ENCODE measurements at places on chromosomes 7 and 10. TPM values are rescaled to one million over a fixed set of nuclear protein-coding genes. Genes with fewer than 3 reads are reported as not detected.

The LIPJ gene
- polyA plus RNA-seq, result 0.15 TPM

The CEP55 gene
- 13.9 TPM for polyA plus RNA-seq

The ITGA8 gene
- polyA plus RNA-seq, result 7.0 TPM

The VWDE gene
- 4.9 TPM for polyA plus RNA-seq

The FAM237B gene
- polyA plus RNA-seq, result 0.08 TPM

The SLC13A4 gene
- 1.7 TPM for polyA plus RNA-seq

The DNAH11 gene
- 0.12 TPM for polyA plus RNA-seq

The CNNM1 gene
- polyA plus RNA-seq, result 0.05 TPM

The INSYN2A gene
- polyA plus RNA-seq, result 0.68 TPM

The ZSCAN21 gene
- polyA plus RNA-seq, result 14.0 TPM

The PCLO gene
- polyA plus RNA-seq, result 2.2 TPM

The PLXDC2 gene
- 40.5 TPM for polyA plus RNA-seq

The TSPAN15 gene
- 79.5 TPM for polyA plus RNA-seq

The TRPV6 gene
- polyA plus RNA-seq, result 0.10 TPM

The ZNF467 gene
- polyA plus RNA-seq, result 5.6 TPM

The KIAA1217 gene
- 41.6 TPM for polyA plus RNA-seq

The SORCS3 gene
- polyA plus RNA-seq, result 0.03 TPM

The LBX1 gene
- 6.3 TPM for polyA plus RNA-seq

The GIMAP8 gene
- polyA plus RNA-seq, result 8.0 TPM

The ACSL5 gene
- polyA plus RNA-seq, result 18.5 TPM

The TMEM184A gene
- 1.5 TPM for polyA plus RNA-seq

The PLPP4 gene
- polyA plus RNA-seq, result 5.7 TPM

The GPR146 gene
- 4.8 TPM for polyA plus RNA-seq

The GNG11 gene
- 30.3 TPM for polyA plus RNA-seq

The VOPP1 gene
- 18.8 TPM for polyA plus RNA-seq

The GSTO2 gene
- polyA plus RNA-seq, result 0.99 TPM

The GIMAP2 gene
- not detected for polyA plus RNA-seq

The SPDYE18 gene
- not detected for polyA plus RNA-seq

The NAT16 gene
- not detected for polyA plus RNA-seq

Measured in muscle of arm (tissue), 14 donors.